ENCODE measurements at places on chromosomes 5 and 9.

- no peak for DNase-seq
- peak overlapping the region; percentile 11 for H3K27ac ChIP-seq
- no peaks in the 10 kb centered on the region for H3K4me1 ChIP-seq
- H3K27me3 ChIP-seq = no peaks in the 10 kb centered on the region
- no peaks in the 10 kb centered on the region for H3K36me3 ChIP-seq
Measured at GRCh38 chr5:157160001-157160400, 6.1 kb downstream of the GARIN3 start.

GRCh38 chr9:131347376-131348020 lies 46.4 kb upstream of the PRRC2B start:
- DNase-seq = no peak
- no peak overlapping the region for H3K4me3 ChIP-seq
- no peak overlapping the region for H3K27ac ChIP-seq
- no peaks in the 10 kb centered on the region for H3K27me3 ChIP-seq
- H3K36me3 ChIP-seq = no peaks in the 10 kb centered on the region
- no peaks in the 10 kb centered on the region for H3K4me1 ChIP-seq

DNA sequence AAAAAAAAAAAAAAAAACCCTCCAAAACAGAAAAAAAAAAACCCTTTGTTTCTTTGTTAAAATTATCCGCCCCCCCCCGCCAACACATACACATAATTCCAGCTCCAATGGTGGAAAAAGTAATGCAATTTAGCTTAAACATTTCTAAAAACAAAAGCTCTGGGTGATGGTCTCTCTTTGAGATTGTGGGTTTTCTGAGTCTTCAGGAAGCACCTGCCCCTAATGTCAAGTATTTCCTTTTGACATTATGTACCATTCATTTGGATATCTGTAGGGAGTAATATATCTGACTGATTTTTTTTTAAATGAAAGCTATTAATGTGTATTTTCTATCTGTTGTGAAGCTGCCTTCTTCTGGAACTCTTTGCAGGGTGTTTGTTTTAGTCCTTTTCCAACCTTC lies 389.7 kb downstream of the TAF11L14 start:
- no peak for DNase-seq
- no peaks in the 10 kb centered on the region for H3K4me1 ChIP-seq
- no peaks in the 10 kb centered on the region for H3K27me3 ChIP-seq
- H3K27ac ChIP-seq = no peak overlapping the region
- no peaks in the 10 kb centered on the region for H3K36me3 ChIP-seq

DNA sequence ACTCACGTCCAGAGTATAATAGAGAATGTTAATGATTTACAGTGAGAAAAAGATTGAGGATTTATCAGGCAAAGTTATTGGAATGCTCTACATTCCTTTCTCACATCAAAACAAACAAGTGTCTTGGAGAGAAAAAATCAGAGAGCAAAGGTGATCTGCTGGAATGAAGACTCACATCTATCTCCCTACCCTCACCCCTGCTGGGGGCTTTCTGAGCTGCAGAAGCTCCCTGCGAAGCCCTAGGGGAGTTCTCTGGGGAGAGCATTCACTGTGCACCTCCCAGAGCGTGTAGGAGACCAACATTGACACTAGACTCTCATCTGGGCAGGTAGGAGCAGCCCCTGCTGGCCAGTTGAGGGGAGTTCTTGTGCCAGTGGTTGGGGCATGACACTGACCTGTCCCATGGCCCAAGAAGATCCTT lies 76.6 kb upstream of the ADAMTS16 start:
- no peaks in the 10 kb centered on the region for H3K27me3 ChIP-seq
- H3K4me1 ChIP-seq = no peaks in the 10 kb centered on the region
- DNase-seq = no peak
- H3K27ac ChIP-seq = no peak overlapping the region

GRCh38 chr9:28249424-28249823 lies 676.1 kb upstream of the C9orf72 start:
- no peaks in the 10 kb centered on the region for H3K36me3 ChIP-seq
- H3K4me3 ChIP-seq = no peak overlapping the region
- H3K27me3 ChIP-seq = no peaks in the 10 kb centered on the region
- no peak for DNase-seq

DNA sequence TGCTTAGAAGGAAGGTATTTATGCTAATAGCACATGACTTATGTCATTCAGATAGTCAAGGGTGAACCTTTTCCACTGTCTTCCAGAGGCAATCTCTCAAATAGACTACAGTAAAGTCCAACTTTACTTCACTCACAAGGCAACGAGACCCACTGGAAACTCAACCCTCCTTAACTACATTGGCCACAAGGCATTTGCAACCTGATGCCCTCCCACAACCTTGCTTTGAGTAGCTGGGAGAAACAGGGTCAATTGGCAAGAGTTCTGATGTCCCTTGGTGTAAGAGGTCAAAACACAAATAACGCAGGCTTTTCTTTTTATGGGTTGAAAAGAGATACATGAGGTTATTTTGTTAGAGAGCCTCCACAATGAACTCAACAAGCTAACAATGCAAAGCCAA lies 6.1 kb downstream of the GAS1 start:
- DNase-seq = no peak
- no peak overlapping the region for H3K27ac ChIP-seq
- H3K36me3 ChIP-seq = no peaks in the 10 kb centered on the region
- H3K4me1 ChIP-seq = peaks cover 10% of the 10 kb centered on the region
- H3K27me3 ChIP-seq = peaks cover 5% of the 10 kb centered on the region
